ENCODE measurements at places on chromosomes 2 and 18.

DNA sequence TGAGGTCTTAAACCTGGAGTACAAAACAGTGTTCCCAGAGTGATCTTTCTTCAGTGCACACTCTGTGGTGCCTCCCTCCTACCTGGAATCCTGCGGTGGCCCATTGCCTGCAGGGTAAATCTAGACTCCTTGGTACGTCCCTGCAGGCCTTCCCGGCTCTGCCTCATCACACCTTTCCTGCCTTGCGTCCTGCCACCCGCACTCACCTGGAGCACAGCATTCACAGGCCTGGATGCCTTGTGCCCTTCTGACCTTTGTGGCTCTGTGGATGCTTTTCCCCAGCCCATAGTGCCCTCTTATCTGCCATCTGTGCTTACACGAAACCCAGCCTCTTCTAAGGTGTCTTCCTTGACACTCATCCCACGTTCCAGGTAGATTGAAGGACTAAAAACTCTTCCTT, 62.7 kb downstream of the PRKRA start:
- DNase-seq, result no peak

GRCh38 chr2:168705534-168706470, 96.6 kb upstream of the NOSTRIN start:
- no peak for DNase-seq

GRCh38 chr2:46045888-46046287, 251.3 kb upstream of the EPAS1 start:
- no peak for DNase-seq

DNA sequence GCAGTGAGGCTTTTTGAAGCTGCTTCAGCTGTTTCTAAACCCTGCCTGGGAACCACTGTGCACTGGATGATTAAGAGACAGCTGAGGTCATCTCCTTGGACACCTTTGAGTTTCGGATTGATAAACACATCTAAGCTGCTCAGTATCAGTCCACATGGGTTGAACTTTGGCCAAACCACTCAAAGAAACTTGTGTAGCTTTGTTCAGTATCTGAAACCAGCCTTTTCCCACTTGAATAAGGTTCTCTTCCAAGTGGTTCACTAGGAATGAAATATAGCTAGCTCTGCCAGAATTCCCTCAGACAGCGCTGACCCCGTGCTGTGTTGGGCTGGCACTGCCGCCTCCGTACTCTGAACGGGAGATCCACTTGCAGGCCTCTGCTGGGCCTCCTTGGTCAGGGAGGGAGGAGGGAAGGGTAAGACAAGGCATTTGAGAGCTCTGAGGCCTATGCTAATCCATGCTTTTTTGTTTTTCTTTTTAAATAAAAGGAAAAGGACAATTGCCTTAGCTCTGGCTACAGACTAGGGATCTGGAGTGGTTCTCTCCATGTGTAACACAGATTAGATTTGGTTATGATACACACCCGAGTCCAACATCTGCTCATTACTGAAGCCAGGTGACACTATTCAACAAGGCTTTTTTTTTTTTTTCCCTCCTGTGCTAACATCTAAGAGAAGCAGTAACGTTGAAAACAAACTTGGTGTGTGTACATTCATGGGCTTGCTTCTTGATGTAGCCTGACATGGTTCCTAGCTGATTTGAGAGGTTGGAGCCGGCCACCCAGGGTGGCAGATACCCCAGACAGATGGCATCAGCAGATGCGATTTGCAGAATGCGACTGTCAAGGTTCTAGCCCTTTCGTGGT, 67.7 kb downstream of the NCK2 start:
- DNase-seq, result no peak

GRCh38 chr2:12606472-12607000, 110.2 kb upstream of the TRIB2 start:
- no peak for DNase-seq

- no peak for DNase-seq
These were observed 516 bp upstream of the DOCK10 start for GRCh38 chr2:225042800-225043167.

DNA sequence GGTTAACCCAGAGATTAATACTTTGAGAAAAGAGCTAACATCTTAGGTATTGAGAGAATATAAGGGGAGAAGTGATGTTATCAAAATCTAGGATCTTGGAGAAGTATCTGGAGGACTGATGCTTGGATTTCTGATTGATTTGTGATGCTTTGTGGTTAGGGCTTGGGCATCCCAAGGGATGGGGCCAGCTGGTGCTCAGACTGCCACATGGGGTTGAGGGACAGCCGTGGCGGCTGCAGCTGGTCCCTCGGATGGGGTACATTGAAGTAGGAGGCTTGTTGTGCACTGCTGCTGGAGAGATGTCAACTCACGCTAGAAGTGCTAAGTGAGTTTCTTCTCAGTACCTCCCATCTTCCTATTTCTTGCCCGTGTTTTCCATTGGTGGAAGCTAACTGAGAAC, 22.4 kb downstream of the HRH4 start:
- no peak for DNase-seq

Measured in NK-92 treated with Interleukin-12 subunit alpha and Interleukin-12 subunit beta, amount 100 ng/mL, for 24 hours (cell line).